ENCODE measurements at places on chromosomes 4 and X. TPM values are rescaled to one million over a fixed set of nuclear protein-coding genes. Genes with fewer than 3 reads are reported as not detected.

MTMR8 gene
- 2.1 TPM for total RNA-seq

- no peak for ATAC-seq
These were observed 1.8 kb downstream of the WWC2 start for GRCh38 chr4:183100827-183101226.

DNA sequence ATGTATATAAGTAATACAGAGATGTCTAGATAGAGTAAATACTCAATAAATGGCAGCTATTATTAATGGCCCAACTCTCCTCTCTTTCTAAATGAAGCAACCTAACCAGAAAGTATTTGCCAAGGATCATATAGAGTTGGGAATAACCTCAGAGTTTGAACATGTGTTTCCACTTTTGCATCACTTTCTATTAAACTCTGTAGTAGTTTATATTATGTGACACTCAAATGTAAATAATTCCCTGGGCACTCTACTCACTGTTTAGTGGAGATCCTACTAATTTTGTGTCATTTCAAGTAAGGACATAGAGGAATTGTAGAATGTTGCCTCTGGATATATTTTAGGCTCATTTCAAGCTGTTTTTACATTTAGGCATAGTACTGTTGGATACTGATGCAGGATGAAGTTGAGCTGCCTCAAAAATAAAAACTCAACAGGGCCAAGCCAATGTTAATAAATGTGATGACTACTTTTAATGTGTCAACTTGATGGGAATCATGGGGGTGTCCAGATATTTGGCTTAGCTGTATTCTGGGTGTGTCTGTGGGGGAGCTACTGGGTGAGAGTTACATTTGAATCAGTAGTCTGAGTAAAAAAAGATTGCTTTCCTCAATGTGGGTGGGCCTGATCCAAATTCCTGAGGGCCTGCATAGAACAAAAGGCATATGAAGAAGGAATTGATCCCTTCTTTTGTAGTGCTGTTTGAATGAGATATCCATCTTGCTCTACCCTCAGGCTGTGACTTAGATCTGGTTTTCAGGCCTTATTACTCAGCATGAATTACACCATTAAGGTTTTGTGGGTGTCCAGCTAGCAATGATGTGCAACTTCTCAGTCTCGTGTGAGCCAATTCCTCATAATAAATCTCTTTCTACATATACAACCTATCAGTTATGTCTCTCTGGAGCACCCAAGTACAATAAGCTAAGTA is 1368.2 kb downstream of the STIM2 start:
- ATAC-seq, result no peak

DNA sequence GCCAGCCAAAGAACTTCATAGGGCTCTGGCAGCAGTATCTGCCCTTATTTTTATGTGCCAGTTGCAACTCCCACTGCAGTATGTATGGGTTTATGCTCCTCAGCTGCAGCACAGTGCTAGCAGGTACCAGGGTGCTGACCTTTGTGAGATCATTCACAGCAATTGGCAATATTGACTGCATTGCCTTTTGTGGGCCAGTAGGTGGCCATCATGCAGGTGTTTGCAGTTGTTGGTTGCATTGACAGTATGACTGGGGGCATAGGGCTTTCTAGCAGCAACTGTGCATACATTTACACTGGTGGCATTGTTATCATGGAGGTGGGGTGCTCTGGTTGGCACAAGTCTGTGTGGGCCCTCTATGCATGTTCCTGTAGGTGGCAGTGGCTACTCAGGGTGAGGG is 42.5 kb downstream of the FAAH2 start:
- no peak for ATAC-seq

GRCh38 chr4:140996766-140997165 is 136.5 kb downstream of the RNF150 start:
- no peak for ATAC-seq

Data from esophagus mucosa (tissue), 1 donor.